Stimulated activated CD8-positive, alpha-beta memory T cell treated with anti-CD3 and anti-CD28 coated beads, Interleukin-7, amount 100 ng/mL, for 24 hours (primary cell): ENCODE measurements at places on chromosomes 5 and 9.
A peak's percentile ranks its signal among the peaks of the same experiment; 100 is the strongest.

GRCh38 chr5:31702712-31703111 lies 63.8 kb downstream of the PDZD2 start:
- DNase-seq: no peak

- DNase-seq: no peak
Observed at GRCh38 chr5:88845081-88845697, 37.8 kb downstream of the MEF2C start.

GRCh38 chr5:37869216-37869615 lies 29.4 kb upstream of the GDNF start:
- DNase-seq: no peak

GRCh38 chr5:59328709-59329296 lies 564.7 kb downstream of the PDE4D start:
- DNase-seq: no peak

GRCh38 chr9:74281674-74282073 lies 215.5 kb upstream of the RORB start:
- no peak for DNase-seq

GRCh38 chr9:76341616-76342015 lies 52.6 kb downstream of the RFK start:
- DNase-seq: no peak

DNA sequence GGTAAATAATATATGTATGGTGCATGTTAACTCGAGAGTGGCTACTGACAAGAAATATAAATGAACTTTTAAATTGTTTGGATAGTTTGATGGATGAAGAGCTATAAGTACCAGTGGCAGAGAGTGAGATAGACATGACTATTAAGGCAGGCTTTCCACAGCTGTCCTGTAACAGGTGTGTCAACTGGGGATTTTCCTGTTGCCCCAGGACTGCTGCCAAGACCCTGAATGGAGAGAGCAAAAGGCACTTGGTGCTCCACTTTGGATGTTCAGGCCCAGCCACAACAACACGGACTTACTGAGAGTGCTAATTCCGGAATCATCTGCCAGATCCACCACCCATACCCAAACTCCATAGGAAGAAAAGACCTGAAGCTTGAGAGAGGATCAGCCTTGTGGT lies 215.1 kb downstream of the SEC61B start:
- no peak for DNase-seq

DNA sequence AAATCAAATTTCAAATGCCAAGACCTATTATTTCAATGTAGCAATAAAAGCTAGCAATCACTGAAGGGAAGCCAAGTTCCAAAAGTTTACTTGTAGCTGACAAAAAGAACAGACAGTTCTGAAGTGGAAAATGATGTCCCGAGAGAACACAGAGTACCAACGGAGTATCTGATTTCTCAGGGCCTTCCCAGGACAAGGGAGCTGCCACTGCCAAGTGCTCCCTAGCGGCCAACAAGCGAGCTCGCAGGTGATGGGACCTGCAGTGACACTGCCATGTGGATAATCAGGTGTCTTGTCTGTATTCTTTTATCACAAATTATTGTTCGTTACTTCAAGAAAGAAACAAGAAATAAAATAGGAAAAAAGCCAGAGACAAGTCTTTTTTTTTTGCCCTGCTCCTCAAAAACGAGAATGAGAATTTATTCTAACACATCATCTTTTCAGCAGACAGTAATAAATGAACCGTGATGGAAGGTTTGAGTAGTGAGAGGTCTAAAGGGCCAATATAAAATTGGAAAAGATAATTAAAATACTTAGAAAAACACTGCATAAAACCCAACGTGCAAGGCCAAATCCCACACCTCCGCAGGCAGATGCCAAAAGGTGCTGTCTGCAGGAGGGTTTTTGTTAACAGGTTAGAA lies 159.4 kb downstream of the MYO10 start:
- DNase-seq: no peak

- DNase-seq: no peak
Observed at GRCh38 chr9:117777823-117778222, 73.6 kb downstream of the TLR4 start.

DNA sequence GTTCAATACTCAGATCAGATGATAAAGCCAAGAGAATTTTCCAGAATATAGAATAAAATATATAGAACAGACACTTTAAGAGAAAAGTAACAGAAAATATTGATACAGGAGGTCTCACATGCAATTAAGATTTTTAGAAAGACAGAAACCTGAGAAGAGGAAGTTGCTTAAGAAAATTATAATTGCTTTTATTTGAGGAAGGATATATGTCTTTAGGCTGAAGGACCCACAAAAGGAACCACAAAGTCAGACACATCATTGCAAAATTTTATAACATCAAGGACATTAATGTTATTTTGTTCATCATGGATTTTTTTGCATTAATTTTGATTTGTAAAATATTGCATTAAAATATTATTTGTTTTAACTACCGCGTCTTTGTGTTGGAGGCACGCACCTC lies 141.5 kb downstream of the FSTL4 start:
- no peak for DNase-seq

DNA sequence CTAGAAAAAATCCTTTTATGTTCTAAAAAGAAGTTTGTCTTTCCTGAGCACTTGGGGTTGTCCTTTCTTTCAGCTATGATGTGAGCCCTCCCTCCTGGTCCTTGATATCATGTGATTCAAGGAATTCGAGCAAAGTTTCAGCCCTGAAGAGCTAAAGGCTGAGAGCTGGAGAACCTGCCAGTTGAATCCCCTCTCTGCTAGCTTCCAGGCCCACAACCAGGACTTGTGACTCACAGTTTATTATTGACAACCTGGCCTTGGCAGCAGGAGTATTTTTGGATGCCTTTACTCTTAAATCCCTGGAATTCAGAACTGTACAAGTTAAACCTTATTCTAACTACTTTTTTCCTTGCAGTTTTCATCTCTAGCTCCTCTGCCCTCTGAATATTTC lies 182.8 kb downstream of the SPOCK1 start:
- no peak for DNase-seq

- no peak for DNase-seq
Observed at GRCh38 chr5:142087920-142088679, 20.5 kb upstream of the NDFIP1 start.

DNA sequence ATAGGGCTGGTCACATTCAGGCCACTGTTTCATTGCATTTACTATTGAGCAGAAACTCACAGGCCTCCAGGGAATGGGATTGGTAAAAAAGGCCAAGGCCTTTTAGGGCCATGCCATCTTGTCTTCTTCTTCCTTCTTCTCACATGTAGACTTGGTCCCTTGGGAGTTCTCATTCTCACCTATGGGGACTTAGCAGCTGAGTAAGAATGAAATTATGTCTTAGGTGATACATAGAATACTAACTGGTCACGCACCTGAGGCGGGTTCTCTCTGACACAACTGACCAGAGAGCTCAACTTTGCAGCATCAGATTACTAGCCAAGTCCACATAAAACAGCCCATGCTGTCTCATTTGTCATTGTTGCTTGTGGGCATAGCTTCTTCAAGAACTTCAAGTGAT lies 641.8 kb downstream of the EFNA5 start:
- no peak for DNase-seq

DNA sequence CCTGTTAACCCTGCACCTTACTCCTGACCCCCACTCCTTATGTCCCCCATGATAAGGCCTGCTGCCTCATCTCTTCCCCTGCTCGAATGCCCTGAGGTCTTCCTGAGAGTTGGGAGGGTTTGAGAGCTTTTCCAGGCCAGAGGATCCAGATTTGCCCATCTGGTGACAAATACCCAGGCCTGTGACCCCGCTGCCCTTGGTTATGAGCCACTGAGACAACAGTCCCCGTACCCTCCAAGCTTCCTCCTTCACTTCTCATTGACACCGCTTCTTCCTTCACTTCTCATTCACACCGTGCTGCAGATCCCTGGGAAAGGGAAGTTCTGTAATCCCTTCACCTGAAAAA lies 593 bp downstream of the GM2A start:
- DNase-seq: no peak

DNA sequence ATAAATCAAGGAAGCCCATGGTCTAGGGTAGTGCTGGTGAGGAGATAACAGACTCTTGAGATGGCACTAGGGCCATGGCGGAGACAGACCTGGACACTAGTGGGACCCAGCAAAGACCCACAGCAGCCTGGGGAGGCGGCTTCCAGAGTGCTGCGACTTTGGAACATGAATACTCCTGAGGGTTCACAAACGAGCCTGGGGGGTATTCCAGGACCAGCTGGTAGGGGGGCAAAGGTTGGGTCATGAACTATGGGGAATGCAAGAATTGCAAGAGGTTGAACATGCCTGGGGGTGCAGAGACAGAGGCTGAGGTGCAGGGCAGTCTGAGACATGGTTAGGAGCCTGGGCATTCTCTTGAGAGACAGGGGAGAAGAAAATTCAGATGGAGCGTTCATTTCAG lies 43.8 kb upstream of the SPTLC1 start:
- DNase-seq: no peak

DNA sequence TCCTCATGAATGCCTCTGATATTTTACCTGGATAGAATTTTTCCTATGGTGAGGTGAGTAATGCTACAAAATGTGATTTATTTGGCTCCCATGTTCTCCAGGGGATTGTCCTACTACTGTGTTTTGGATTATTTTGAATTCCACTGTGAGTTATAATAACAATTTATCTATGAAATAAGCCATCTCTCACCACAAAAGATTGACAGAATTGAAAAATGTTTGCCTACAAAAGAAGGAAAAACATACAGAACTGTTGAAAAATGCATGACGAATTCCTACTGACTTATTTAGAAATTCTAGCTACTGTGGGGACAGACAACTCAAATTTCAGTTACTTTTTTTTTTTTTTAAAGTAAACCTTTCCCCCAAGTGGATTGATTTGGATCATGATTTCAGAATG lies 463.7 kb upstream of the GRIN3A start:
- no peak for DNase-seq

- DNase-seq: no peak
Observed at GRCh38 chr5:171578049-171578828, 158.8 kb downstream of the FGF18 start.

DNA sequence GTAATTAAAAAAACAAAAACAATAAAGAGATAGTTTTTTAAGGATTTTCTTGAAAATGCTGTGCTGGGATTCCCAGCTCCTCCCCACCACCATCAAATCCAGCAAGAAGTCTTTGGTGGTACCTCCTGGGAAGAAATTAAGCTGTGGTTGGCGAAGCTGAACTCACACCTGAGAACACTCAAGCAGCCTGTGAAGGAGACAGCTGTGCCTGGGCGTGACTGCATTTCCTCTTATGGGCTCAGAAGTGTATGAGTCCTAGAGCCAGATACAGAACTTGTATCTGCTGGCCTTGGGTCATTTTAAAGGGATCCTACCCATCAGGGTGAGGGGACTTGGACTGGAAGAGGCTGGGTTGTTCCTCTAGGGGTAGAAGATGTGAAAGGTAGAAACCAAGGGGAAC lies 561.2 kb upstream of the SGCD start:
- DNase-seq: no peak

GRCh38 chr5:113190347-113190746 lies 213.7 kb downstream of the DCP2 start:
- DNase-seq: no peak

GRCh38 chr9:74942801-74943200 lies 9.9 kb downstream of the C9orf40 start:
- DNase-seq: no peak

DNA sequence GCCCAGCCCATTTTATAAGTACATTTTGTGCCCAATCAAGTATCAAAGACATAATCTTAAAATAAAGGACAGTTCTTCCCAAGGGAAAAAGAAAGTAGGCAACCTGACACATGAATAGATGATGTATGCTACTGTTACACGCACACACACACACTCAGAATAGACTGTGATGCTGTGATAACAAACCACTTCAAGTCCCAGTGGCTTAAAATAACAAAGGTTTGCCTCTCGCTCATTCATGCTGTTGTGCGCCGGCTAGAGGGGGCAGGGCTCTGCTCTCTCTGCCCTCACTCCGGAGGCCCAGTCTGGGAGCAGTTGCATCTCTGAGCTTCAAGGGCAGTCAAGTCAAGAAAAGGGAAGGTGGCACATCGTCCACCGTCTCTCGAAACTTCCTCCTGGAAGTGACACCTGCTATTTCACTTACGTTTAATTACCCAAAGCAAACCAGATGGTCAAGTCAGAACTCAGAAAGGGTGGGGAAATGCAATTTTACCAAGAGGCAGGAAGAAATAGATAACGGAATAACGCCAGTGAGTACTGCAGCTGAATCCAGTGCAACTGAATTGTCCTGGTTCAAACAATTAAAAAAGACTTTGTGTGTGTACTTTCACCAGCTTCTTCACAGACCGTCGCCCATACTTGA lies 43.3 kb downstream of the ANKRD33B start:
- no peak for DNase-seq

DNA sequence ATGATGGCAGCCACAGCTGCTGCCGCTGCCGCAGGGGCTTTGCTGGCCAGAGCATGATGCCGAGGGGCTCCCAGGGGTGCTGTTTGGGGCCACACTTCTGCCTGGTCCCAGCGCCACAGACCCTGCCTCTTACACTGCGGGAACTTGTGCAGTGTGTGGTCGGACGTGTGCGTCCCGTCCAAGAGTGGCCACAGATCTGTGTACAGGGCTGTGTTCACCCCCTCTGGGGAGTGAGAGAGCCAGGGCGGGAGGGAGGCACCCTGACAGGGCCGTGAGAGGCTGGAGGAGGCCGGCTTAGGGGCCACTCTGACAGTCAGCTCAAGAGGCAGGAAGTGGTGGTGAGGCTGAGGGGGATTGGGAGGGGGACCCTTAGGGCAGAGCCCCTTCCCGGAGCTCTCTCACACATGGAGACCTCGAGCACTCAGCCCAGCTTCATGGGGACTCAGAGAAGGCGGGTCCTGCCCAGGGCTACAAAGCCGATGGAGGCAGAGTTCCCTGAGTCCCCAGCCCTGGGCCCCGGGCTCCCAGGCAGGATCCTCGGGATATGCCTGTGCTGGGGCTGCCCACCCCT lies 13.1 kb upstream of the CARD19 start:
- DNase-seq: no peak

GRCh38 chr9:1875921-1876448 lies 139.2 kb upstream of the SMARCA2 start:
- DNase-seq: peak; percentile 49

- DNase-seq: no peak
Observed at GRCh38 chr5:149628221-149628620, 46.9 kb downstream of the ARHGEF37 start.

DNA sequence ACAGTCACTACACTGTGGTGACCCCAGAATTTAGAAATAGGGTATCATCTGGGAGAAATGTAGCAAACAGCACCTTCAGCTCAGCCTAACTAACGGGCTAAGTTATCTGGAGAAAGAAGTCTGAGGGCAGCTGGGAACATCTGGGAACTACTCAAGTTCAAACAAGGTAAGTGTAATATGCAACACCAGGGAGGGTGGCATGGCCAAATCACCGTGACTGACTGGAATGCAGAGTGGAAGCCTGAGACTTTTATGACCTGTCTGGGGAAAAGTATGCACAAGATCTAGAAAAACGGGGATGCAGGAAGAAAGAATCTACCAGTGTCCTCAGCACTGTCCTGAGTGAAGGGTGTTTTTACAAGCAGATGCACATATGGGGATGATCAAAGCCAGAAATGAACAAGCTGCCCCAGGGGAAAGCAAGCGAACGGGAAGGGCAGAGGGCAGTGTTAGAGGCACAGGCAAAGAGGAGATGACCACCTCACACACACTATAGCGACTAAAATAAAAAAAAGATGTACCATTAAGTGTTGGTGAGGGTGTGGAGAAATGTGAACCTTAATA lies 59.9 kb downstream of the SERINC5 start:
- no peak for DNase-seq

GRCh38 chr5:54263447-54263846 lies 46.9 kb downstream of the ARL15 start:
- no peak for DNase-seq

GRCh38 chr5:52734557-52734956 lies 53.2 kb upstream of the ITGA1 start:
- no peak for DNase-seq

GRCh38 chr9:31355965-31356364 lies 1028.5 kb upstream of the ACO1 start:
- no peak for DNase-seq
